ENCODE measurements at places on chromosomes 2 and 18.

GRCh38 chr2:200913654-200914053 is 24.5 kb downstream of the NIF3L1 start:
- DNase-seq = no peak

DNA sequence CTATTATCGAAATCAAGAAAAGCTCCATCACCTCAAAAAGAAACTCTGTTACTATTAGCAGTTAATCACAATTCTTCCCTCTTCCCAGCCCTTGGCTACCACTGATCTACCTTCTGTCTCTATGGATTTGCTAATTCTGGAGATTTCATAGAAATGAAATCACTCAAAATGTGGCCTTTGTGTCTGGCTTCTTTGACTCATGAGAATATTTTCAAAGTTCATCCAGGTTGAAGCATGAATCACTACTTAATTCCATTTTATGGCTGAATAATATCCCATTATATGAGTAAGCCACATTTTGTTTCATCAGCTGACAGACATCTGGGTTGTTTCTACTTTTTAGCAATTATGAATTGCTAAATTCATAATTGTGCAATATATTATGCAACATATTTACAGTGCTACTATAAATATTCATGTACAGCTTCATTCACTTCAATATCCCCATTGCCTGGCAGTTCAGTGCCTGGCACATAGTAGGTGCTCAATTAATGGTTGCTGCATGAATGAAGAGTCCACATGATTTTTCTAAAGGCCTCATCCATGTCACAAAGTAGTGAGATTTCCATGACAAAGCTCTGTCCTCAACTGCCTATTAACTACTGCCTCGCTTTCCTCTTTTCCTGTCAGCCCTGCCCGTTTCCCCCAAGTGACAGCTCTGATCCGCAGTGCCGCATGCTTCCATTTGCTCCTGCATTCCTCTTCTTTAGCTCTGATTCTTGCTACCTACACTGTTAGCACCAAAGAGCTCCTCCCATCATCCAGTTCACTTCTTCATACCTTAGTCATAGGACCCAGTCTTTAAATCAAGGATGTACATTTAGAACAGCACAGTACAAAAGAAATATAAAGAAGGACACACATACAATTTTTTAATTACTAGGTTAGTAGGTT is 32.8 kb downstream of the CCDC93 start:
- DNase-seq = no peak

- no peak for DNase-seq
Measured at GRCh38 chr2:179239195-179239594, 25.4 kb downstream of the SESTD1 start.

DNA sequence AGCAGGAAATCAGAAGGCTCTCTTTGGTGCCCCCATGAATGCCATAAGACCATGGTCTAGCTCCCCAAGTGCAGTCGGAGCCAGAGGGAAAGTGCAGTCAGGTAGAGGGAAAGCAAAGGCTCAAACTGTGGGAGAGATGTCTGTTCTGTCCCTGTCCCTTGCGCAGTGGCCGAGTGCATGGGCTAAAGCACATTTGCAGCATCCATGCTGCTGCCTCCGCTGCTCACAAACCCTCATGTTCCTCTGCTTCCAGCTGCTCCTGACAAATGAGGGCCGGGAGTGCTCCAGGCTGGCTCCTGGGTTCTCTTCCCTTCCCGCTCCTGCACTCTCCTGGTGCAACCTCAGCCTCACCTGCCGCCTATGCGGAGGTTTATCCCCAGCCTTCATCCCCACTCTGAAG is 34.2 kb downstream of the SCTR start:
- DNase-seq = no peak

GRCh38 chr2:181779288-181780021 is 99.1 kb upstream of the NEUROD1 start:
- no peak for DNase-seq

- DNase-seq = peak; percentile 66
Measured at GRCh38 chr2:96528006-96528699, 8.4 kb upstream of the ARID5A start.

- DNase-seq = no peak
Measured at GRCh38 chr2:129769185-129769991, 210.1 kb upstream of the RAB6C start.

GRCh38 chr2:159089543-159089942 is 121.1 kb downstream of the TANC1 start:
- DNase-seq = no peak

DNA sequence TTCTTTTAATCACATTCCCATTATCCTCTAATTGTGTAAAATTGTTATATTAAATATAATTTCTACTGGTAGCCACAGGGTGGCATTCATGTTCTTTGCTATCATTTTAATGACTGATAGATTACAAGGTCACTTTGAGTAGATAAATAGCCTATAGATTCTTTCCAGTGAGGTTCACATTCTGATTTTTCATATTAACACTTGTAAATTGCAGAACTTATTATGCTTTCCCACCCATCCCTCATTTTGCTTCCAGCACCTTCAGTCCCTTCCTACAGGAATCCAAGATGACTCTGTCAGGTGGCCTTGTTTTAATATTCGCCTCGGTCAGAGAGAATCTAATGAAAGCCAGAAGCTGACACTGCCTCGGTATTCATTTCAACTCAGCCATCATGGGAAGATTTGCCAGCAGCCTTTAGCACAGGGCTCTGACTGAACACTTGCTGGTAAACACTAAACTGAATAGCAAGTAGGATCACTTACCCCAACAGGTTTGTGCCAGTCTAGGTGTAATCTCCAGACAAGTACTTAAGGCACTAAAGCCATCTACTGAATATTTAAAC is 101.2 kb upstream of the FSHR start:
- DNase-seq = no peak

DNA sequence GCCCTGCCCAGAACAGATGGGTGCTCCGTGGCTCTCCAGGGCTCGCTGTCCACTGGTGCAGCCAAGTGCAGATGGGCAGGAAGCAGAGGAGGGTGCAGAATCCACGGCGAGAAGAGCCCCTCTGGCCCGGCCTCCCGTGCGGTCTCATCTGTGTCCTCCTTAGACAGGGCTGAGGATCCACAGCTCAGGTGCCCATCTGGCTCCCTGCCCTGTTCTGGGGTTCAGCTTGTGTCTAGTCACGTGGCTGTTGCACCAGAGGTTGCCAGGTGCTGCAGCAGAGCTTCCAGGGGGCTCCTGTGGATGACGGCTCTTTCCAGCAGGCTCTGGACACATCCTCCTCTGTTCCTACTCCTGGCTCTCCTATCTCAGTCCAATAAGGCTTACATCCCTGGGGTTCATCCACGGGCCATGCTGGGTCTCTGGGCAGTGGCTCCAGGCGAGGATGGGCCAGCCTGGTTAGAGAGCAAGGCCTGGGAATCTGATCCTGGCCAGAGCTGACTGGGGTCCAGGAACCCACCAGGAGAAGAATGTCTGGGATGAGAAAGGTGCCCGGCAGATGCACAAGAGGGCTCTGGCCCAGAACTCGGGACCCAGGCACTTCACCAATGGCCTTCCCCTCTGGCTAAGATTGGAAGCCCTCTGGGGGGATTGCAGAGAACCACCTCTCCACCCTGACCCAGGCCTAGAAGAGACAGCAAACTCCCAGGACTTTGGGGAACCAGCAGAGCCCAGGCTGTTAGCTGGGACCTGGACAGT is 116.3 kb upstream of the ID2 start:
- DNase-seq = no peak

DNA sequence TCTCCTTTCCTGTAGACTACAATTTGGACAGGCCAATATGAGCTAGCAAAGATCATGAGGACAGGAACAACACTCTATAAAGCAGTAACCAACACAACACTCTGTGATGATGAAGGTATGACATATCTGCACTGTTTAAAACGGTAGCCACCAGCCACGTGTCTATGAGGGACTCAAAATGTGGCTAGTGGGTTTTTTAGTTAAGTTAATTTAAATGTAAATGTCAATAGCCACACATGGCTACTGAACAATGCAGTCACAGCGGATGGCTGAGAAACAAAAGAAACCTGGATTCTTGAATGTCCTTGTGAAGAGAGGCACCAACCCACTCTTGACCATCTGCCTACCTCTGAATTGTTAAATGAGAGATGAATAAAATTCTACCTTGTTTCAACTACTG is 33.9 kb downstream of the FANCL start:
- DNase-seq = no peak

- DNase-seq = no peak
Measured at GRCh38 chr18:32698153-32698552, 74.7 kb downstream of the KLHL14 start.

GRCh38 chr2:121284463-121285449 is at the start of gene TFCP2L1:
TFCP2L1 (minus strand) TSS chr2:121285202; CDS start chr2:121285109, 93 bp downstream.
- DNase-seq = no peak

DNA sequence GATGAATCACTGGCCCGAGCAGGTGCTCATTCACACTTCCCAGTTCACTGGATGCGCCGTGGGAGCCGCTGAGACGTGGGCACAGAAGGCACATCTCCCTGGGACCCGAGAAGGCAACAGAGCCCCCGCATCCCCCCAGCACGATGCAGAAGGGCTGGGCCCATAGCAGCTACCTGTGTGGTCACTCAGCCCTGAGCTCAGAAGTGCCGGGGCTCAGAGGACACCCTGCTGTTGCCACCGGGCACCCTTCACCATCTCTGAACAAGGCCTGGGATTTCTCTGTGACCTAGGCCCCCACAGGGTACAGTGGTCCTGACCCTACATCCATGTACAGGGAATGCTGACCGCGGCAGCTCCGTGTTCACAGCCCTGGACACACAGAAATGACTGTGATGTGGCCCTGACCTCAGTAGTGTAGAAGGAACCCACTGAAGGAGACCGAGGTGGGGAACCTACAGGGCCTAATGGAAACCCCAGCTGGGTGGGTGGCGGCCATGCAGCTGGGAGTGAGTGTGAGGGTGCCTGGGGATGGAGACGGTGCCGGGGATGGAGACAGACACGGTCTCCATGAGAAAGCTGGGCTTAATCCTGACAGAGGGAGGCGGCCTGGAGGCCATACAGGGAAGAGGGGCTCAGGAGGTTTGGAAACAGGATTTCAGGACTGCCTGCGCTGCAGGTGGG is 111.9 kb upstream of the OTOS start:
- no peak for DNase-seq

DNA sequence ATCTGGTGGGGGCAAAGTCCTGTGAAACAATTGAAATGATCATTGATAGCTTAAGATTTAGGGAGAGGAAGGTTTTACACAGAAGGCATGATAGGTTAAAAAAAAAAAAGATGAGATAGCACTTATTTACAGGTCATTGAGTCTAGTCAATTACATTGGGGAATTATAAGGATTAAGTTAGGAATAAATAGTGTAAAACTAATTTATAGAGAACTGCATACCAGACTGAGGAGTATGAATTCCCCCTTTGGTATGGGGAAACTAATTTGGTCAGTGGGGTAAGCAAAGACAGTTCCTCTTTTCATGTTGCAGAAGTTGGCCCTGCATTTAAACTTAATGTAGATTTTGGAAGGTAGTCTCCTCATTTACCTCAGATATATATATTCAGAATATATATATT is 10.8 kb downstream of the GLS start:
- no peak for DNase-seq

GRCh38 chr2:78263571-78263970 is 741.4 kb upstream of the LRRTM4 start:
- DNase-seq = no peak

GRCh38 chr2:186348200-186348599 is 137.9 kb upstream of the ZC3H15 start:
- no peak for DNase-seq

GRCh38 chr2:202172439-202173211 is 65.8 kb downstream of the SUMO1 start:
- DNase-seq = no peak

- no peak for DNase-seq
Measured at GRCh38 chr2:145166731-145167302, 646.9 kb upstream of the ZEB2 start.

- no peak for DNase-seq
Measured at GRCh38 chr2:30060562-30060961, 86.2 kb upstream of the YPEL5 start.

DNA sequence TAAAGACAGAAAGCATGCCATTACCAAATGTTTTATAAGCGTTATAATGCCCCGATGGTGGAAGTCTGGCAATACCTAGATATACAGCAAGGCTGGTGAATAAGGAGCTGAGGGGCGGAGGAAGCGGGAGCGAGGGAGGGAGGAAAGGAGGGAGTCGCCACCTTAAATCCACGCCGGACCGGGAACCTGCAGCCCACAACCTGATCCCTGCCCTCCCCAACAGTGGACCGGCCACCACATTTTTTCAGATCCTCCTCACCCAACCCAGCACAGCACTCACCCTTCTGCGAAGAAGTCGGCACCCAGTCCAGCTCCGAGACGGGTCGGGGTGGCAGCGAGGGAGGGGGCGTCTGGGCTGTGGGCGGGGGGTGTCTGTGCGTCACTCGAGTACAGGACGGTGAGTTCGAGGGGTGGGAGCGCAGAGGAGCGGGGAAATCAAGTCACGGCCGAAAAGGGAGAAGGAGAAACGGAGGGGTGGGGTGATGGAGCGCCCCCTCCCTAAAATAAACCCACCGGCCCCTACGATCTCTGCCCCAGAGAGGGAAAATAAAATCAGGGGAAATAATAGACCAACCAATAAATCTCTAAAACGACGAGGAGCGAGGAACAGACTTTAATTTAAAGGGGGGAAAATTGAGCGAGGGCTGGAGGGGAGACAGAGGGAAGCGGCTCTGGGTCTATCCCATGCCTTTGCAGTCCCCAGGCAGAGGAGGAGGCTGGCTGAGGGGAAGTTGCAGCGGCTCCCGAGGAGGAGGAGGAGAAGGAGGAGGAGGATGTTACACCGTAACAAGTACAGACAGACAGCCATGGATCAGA is 96.5 kb upstream of the SERTAD2 start:
- DNase-seq = no peak

DNA sequence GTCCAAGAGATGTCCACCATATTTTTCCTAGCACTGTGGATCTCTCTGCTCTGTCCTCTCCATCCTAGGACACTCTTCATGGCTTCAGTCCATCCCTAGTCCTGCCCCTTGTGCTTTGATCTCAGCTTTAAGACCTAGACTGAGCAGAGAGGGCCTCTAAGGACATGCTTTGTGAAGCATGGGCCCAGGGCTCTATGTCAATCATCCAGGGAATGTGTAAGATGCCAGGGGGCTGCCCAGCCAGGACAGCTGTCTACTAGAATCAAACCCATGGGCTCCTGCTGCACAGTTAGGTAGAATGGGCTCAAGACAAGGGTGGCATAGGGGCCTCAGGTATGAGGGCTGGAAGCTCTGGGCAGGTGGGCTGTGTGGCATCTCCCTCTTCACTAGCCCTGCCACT is 24.9 kb downstream of the TET3 start:
- no peak for DNase-seq

DNA sequence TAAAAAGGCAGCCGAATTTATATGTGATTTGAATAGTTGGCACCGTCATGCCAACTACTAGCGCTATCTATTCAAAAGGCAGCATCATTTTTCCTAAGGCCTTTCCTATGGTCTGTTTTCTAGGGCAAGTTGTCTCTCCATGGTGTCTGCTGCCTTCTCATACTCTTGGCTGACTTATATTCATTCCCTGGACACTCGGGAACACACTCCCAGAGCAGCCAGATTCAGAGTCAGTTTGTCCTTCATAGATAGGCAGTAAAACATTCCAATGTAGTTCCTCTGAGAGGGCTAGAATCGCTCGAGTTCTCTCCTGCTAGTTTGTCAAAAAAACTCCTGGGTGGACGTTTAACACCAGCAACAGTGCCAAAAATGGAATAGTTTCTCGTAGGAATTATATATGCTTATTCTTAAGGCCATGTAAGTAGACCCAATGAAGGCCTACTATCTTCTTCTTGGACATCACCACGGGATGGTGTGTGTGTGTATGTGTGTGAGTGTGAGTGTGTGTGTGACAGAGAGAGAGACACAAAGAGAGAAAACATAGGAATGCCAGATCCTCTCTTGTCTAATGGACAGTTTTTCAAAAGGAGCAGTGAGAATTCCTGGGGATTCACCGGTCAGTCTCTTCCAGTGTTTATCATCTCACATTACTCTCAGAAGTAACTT is 129.3 kb upstream of the CTAGE1 start:
- no peak for DNase-seq

GRCh38 chr2:105895990-105896764 is 151.5 kb downstream of the NCK2 start:
- no peak for DNase-seq

Data from stimulated activated CD4-positive, alpha-beta T cell treated with anti-CD3 and anti-CD28 coated beads, Interleukin-15, amount 100 ng/mL, for 1 hour (primary cell).